ENCODE measurements at places on chromosomes 6 and 20. TPM values are rescaled to one million over a fixed set of nuclear protein-coding genes. Genes with fewer than 3 reads are reported as not detected.

PRSS16 gene
- polyA plus RNA-seq: not detected

CDH4 gene
- polyA plus RNA-seq: not detected

C6orf15 gene
- polyA plus RNA-seq: not detected

OLIG3 gene
- polyA plus RNA-seq: not detected

SRMS gene
- not detected for polyA plus RNA-seq

MTFR2 gene
- polyA plus RNA-seq: not detected

BHLHE23 gene
- polyA plus RNA-seq: not detected
